Mucosa of descending colon (tissue), 3 donors: ENCODE measurements at places on chromosomes 5 and 9. TPM values are rescaled to one million over a fixed set of nuclear protein-coding genes. Genes with fewer than 3 reads are reported as not detected.

Gene NSMF
- 43.4 TPM for total RNA-seq

Gene UNC13B
- 50.9 TPM for total RNA-seq

Gene SLC27A6
- 0.85 TPM for total RNA-seq

Gene FGD3
- total RNA-seq = 5.4 TPM

Gene FREM1
- 21.2 TPM for total RNA-seq

Gene KLHL9
- 23.4 TPM for total RNA-seq

Gene GRIA1
- total RNA-seq = 0.54 TPM

Gene SOHLH1
- not detected for total RNA-seq

Gene ADAMTS19
- total RNA-seq = 0.75 TPM

Gene PRUNE2
- 62.4 TPM for total RNA-seq

Gene FNBP1
- total RNA-seq = 42.0 TPM

Gene CPLANE1
- 21.6 TPM for total RNA-seq

Gene PCDHB10
- total RNA-seq = 0.35 TPM

Gene IL5
- not detected for total RNA-seq

Gene ERCC8
- 8.2 TPM for total RNA-seq

Gene ACTBL2
- not detected for total RNA-seq

Gene AMBP
- not detected for total RNA-seq

Gene DAB2
- total RNA-seq = 55.7 TPM

Gene KCTD16
- 0.22 TPM for total RNA-seq

Gene DRD1
- not detected for total RNA-seq

Gene SURF2
- 11.4 TPM for total RNA-seq

Gene PCDHB16
- total RNA-seq = 3.4 TPM

Gene RANBP3L
- total RNA-seq = 0.29 TPM

Gene MYMK
- total RNA-seq = not detected

Gene NKD2
- 2.1 TPM for total RNA-seq

Gene C5orf63
- total RNA-seq = 22.6 TPM

Gene TRIM36
- 27.1 TPM for total RNA-seq

Gene F2RL2
- 0.58 TPM for total RNA-seq

Gene TMC1
- 0.19 TPM for total RNA-seq

Gene DAB2IP
- total RNA-seq = 111 TPM

Gene SHOC1
- total RNA-seq = not detected

Gene GARIN3
- total RNA-seq = not detected

Gene ADAMTS13
- 3.6 TPM for total RNA-seq

Gene TUSC1
- total RNA-seq = 17.4 TPM

Gene CERT1
- total RNA-seq = 41.4 TPM

Gene ANKRD55
- 0.31 TPM for total RNA-seq

Gene SMIM33
- 2.8 TPM for total RNA-seq

Gene BHMT2
- 0.49 TPM for total RNA-seq

Gene ADAMTSL1
- total RNA-seq = 32.1 TPM

Gene INSL4
- total RNA-seq = not detected

Gene CTSV
- 17.8 TPM for total RNA-seq

Gene NEUROG1
- total RNA-seq = not detected

Gene WDR5
- 27.1 TPM for total RNA-seq

Gene CDKN2A
- 3.6 TPM for total RNA-seq

Gene NR2F1-AS1
- 5.7 TPM for total RNA-seq

Gene PLPP7
- total RNA-seq = 9.7 TPM

Gene FAM221B
- total RNA-seq = 0.41 TPM

Gene MEGF10
- 0.81 TPM for total RNA-seq

Gene MORN5
- 1.6 TPM for total RNA-seq

Gene PCDHGC3
- 12.1 TPM for total RNA-seq
